ENCODE measurements at places on chromosomes 1 and 21. TPM values are rescaled to one million over a fixed set of nuclear protein-coding genes. Genes with fewer than 3 reads are reported as not detected.

DNA sequence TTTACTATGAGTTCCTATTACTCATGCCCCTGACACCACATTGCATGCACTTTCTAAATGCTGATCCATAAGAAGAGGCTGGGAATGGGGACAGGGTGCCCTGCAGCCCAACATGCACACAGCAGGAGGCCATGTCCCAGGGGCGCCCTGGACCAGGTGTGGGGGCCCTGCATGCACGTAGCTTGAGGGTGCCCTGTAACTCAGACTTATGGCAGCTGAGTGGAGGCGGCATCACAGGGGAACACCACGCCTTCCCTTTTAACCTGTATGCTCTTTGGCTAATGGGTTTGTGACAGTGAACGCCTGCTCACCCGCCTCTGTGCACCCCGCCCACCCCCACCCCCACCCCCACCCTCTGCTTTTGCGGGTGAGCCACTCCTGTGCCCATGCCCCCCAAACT is 36.1 kb downstream of the SNAP47 start:
- DNase-seq, result no peak

DNA sequence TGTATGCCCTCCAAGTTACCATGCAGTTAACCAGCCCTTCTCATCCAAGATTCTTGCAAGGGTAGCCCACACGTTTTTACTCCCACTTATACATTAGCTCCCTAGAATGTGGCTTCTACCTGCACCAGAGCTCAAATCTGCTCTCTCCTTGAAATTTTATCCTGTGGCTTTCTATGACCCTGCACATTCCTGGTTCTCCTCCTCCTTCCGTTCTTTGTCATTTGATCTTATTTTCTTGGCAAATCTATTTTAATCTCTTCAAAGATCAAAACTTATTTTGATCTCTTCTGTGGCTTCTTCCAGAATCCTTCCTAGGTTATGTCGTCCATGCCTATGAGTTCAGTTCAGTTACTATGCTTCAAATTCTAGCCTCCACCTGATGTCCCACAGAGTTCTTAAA is 115.6 kb upstream of the GUCA2B start:
- DNase-seq, result no peak

GRCh38 chr1:26792924-26793323 is 5.2 kb downstream of the PIGV start:
- no peak for DNase-seq

DNA sequence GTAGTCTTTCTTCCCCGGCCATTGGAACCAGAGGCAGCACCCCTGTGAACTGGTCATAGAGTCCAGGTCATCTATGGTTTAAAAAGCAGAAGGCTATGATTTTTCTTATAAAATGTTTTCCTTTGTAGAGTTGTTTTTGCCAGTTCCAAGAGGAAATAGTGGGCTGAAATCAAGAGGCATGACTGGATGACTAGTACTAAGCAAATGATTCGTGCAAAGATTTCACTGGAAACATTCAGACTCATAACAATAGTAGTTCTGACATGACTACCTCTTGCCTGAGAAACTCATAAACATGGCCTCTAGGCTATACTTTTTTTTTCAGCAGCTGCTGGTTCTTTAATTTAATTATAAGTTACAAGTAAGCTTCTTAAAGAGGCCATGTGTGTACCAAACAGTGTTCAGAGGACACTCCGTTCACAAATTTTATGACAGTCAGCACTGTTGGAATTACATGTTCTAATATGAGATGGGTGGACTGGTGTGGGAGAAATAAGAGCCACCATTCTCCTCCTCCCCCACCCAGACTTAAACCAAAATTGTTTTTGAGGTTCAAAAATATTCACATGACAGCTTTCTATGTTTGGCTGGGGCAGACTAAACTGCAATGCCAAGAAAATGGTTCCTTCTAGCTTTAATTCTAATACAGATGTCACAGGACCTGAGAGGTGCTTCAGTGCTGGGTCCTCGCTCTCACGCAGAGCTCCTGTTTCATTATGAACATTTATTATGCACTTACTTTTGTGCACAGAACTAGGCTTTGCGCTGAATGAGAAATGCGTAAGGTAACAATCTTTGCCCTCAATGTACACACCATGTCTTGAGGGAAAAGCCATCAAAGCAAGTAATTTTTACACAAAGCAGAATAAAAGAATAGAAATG is 147.5 kb downstream of the ZC3H11B start:
- peak; percentile 16 for DNase-seq

DNA sequence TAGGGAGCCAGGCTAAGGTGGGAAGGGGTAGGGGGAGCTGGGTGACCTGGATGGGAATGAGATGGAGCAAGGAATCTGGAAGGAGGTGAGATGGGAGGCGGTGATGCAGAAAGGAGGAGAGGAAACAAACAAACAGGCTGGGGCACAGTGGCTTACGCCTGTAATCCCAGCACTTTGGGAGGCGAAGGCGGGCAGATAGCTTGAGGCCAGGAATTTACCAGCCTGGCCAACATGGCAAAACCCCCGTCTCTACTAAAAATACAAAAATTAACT is 10.8 kb downstream of the CRABP2 start:
- no peak for DNase-seq

- no peak for DNase-seq
Observed at GRCh38 chr1:28885977-28886730, 28.2 kb upstream of the EPB41 start.

GRCh38 chr1:30933874-30934252 is 25.3 kb upstream of the SDC3 start:
- DNase-seq, result no peak

GRCh38 chr1:205934788-205935187 is 8.5 kb downstream of the SLC26A9 start:
- DNase-seq, result no peak

DNA sequence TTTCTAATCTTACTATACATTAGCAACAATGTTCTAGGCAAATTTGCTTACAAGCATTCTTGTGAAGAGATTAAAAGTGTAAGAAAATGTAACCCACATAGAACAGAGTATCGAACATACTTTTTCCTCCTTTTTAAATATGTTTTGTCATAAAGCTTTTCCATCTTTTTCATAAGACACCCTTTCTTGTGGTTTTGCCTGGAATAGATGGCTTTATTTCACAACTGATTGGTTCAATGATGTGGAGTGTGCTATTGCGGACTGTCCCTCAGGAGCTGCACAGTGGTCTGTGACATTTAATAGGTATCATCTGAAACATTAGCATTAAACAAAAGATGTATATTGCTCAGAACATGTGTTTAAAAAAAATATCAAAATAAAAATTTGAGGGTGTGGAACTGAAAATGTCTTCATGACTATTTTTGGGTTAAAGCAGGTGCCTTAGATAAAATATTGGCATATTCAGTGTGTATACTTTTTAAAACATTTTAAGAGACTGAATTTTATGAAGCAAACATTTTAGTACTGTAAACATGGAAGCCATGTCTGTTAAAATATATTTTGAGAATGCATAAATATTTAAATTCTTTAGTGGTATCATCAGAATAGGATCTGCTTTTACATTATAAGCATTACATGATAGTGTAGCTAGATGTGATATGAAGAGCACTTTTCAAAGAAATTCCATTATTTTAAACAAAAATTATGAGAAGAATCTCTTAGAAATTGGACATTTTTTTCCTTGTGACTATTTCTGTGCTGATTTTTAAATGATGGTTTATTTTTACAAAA is 48.3 kb upstream of the C1orf146 start:
- no peak for DNase-seq

GRCh38 chr1:14328685-14329084 is 269.8 kb upstream of the KAZN start:
- no peak for DNase-seq

DNA sequence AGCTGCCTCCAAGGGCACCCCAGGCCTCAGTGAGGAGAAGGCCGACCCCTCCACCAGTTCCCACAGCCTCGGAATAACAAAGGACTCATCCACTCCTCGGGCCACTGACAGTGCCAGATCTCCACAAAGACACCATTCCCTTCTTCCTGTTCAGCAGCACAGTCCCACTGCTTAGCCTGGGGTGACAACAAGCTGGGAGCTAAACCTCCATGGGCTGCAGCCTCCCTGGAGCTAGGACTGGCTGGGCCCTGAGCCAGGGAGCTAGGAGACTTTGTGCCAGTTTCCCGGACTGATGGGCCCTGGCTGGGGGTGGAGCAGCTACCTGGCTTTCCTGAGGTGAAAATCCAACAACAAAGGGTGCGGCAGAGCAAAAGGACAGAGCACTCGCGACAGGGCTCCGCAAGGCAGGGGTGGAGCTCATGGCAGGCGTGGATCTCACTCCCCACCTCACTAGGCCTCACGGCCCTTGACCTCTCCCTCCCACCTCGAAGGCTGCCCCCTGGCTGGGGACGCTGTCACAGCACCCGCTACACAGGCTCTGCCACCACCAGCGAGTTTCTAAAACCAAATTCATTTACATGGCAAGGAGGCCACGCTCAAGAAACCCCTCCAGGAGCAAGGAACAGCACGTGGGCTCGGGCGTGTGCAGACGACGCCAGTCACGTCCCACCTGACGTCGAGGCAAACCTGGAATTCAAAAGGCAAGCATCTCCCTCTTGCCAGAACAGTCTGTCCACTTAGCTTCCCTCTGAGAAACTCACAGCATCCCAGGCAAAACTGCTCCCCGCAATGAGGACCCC is 13.8 kb downstream of the SLC35E2B start:
- peak; percentile 65 for DNase-seq

- peak; percentile 59 for DNase-seq
Observed at GRCh38 chr1:8903410-8903809, 24.9 kb upstream of the ENO1 start.

DNA sequence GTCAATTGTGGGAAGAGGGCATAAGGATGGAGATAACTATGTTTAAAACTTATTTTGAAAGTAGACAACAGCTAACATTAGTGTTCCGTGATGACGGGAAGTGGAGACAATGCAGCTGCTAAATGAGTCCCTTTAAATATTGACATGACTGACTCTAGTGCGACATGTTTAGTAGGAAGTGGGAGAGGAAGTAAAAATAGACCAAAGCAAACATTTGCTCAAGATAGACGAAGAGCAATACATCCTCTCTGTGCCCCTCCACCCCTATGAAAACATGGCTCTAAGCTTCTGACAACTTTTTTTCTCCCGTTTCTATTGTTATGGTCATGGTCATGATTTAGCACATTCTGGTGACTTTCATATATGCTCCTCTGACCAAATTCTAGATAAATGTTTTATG is 60.0 kb upstream of the HMCN1 start:
- DNase-seq, result no peak

DNA sequence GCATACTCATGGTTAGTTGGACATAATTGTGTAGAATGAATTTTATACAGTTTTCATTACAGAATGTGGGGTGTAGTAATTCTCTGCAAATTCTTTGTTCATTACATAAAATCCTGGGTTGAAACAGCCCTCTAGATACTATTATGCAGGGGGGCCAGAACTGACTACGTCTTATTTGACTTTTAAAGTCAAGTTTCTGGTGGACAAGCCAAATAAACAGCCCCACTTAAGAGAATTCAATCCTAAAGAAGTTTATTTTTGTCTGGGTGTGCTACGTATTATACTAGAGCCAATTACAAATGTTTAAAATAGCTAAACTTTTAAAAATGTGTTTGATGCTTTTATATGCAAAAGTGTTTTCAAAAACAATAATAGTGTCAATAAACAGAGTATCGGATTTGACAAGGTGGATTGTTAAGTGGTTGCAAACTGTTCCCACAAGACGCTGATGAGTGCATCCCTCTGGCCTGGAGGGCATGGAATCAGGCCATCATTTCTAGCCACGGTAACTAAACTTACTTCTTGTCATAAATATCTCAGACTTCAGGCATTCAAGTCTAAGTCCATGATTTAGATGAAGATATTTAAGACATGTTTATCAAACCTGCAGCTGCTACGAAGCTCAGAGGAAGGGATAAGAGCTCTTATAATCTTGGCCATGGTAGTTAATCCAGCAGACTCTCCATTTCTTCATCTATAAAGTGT is 646.3 kb downstream of the KIF26B start:
- DNase-seq, result no peak

- DNase-seq, result no peak
Observed at GRCh38 chr1:36273024-36273423, 33.1 kb upstream of the SH3D21 start.

GRCh38 chr1:154730986-154731489 is 123.1 kb upstream of the ADAR start:
- no peak for DNase-seq

DNA sequence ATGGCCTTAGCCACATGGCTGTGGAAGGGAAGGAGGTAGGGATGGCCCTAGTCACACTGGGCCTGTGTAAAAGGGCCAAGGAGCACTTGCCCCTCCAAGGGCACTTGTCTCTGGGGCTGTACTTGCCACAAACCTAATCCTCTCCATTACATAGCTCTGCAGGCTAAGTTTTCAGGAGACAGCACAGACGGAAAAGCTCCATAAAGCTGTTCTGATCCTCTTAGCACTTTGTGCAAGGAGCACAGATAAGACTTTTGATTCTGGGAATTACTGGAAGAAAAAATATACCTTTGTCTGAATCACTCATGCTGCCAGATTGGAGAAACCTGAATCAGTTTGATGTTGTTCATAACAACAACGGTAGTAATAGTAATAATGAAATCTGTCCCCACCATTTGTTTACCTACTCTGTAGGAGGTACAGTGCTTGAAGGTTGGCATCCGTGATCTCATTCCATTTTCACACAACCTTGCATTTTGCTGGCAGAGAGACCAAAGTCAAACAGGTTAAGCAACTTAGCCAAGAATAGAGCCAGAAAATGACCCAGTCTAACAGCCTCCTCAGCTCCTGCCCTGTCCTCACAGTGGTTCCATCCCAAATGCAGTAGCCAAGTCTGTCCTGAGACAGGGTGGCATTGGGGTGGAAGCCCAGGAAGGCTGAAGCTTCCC is 207.1 kb downstream of the ROR1 start:
- DNase-seq, result no peak

DNA sequence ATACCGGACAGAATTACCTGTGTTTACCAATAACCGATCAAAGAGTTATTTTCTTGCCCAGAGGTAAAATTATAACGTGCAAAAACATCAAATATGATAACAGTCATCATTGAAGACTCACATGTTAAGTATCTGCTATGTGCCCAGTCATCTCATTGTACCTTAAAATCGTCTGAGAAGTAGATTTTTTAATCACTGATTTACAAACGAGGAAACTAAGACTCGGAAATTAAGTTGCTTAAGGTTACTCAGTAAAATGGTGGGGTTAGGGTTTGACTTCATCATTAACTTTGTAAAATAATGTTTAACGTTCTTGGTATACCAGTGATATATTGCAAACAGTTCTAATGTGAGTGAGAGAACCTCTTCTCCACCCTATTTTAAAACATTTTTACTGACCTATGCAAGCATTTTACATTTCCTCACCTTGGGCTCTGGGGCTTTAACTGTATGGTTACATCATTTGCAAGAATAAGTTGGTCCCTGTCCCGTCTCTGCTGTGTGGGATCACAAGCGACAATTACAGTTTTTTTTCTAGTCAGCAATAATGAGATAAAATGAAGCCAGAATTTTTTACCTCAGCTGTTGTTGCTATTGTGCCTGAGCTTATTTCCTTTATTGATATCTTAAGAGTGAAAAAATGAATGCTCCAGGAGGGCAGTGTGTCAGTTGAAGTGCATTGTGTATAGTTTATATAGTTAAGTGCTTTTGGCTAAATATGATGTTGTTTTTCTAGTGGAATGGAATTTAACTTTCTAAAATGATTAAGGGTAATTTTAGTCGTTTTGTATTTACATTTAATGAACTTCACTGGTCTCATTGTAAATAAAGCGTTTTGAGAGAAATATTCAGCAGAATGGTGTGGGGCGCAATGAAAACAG is 2.7 kb downstream of the RPRD2 start:
- no peak for DNase-seq

GRCh38 chr1:89553157-89553556 is 28.5 kb downstream of the LRRC8B start:
- no peak for DNase-seq

The IGSF3 gene
- total RNA-seq, result 4.2 TPM

The PDC gene
- total RNA-seq, result not detected

The WDR47 gene
- 11.4 TPM for total RNA-seq

The TAL1 gene
- not detected for total RNA-seq

The FOXD2 gene
- total RNA-seq, result 0.10 TPM

The ALX3 gene
- total RNA-seq, result not detected

The CTSE gene
- total RNA-seq, result not detected

The SPRR2B gene
- not detected for total RNA-seq

Data from activated CD4-positive, alpha-beta memory T cell treated with anti-CD3 and anti-CD28 coated beads for 36 hours (primary cell).